ENCODE measurements at places on chromosomes 3 and 15. TPM values are rescaled to one million over a fixed set of nuclear protein-coding genes. Genes with fewer than 3 reads are reported as not detected.

IMPG2 gene
- polyA plus RNA-seq, result 0.29 TPM

ECE2 gene
- polyA plus RNA-seq, result not detected

ACTRT3 gene
- 4.9 TPM for polyA plus RNA-seq

CSPG5 gene
- 1.1 TPM for polyA plus RNA-seq

HTR3E gene
- 0.04 TPM for polyA plus RNA-seq

SNAPC5 gene
- 40.1 TPM for polyA plus RNA-seq

CFAP161 gene
- 0.53 TPM for polyA plus RNA-seq

CAND2 gene
- polyA plus RNA-seq, result 9.4 TPM

DNA sequence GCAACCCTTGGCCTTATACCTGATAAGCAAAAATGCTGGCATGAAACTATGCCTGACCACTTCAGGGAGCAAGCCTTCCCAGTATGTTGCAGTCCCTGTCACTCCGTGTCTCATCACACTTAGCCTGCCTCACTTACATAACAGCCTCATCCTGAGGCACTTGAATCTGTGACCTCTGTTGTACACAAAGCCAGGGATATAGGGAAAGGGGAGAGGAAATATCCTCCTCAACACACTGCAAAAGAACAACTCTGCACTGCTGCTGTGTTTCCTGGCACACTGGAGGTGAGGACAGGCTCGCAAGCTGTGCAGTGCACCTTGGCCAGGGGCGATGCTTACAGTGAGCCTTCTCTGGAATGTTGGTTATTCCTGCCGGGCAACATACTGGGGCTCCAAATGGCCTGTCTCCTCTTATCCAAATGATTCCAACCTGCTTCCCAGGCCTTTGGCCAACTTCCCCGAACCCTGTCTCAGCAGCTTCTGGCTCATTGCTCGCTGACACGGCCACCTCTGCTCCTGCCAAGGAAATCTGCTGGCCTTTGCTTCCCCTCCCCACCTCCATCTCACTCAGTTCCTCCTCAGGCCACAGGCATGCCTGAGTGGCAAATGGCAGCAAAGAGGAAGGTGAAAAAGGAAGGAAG is 109.2 kb downstream of the CD47 start:
- no peak for DNase-seq

DNA sequence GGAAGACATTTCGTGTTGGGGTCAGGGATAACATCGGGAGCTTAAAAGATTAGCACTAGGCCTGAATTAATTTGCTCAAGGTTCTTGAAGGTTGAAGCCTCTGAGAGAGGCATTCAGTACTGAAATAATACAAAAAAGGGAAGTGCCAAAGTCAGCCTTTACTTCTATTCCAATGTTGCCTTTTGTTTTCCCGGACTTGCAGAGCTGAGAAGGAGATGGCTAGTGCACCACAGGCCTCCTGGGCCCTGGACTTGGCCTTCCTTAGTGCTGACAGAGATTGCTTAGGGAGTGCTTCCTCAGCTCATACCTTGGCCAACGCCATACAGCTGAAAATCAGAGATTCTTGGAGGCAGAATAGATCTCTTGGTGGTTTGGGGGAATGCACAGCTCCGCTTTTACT is 333.6 kb upstream of the TBL1XR1 start:
- DNase-seq, result no peak

DNA sequence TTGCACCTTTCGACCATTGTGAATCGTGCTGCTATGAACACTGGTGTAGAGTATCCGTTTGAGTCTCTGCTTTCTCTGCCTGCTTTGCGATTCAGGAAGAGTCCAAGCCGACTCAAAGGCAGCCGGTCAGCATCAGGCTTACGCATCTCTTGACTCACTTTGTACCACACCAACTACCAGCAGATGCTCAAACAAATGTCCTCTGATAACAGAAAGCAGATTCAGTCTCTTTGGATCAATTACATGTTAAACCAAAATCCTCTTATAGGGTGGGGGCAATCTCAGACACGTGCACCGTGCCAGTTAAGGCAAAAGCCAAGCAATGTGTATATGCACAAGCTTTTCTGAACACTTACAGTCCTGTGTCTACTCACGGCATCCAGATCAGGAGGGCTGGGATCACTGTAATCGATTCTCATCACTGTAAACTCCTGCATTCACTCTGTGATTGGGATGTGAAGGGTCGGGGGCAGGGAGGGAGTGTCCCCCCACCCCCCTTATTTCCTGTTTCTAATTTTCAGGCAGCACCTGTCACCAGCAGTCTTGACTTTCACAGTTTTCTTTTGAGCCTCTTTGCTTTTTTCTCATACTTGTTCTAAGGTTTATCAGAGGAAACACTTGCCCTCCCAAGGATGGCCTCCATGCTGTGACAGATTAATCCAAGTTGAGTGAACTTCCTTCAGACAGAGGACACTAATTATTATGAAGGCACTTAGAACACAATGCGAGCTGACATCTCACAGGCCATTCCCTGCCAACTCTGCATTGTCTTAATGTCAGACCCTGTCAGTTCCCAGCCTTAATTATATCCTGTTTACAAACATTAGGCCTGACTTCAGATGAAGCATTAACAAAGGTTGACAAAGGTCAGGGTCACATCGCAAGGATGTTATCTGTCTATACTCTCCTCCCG is 153.5 kb downstream of the MECOM start:
- DNase-seq, result no peak

- DNase-seq, result no peak
These were observed 3.8 kb downstream of the ATG3 start for GRCh38 chr3:112557976-112558375.

DNA sequence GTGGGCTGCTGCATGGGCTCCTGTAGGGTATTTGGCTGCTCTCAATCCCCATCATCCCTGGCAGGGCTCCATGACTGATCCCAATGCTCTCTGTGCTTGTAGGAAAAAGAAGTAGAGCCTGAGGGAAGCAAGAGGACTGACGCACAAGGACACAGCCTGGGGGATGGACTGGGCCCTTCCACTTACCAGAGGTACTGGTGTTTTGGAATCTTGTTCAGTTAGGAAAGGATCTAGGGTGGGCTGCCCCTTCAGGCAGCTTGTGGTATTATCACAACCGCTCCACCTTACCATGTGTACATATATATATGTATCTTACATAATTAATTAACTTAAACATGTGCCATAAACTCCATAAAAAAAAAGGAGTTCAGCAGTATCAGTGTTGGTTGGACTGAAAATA is 1.3 kb downstream of the SLC28A2 start:
- no peak for DNase-seq

DNA sequence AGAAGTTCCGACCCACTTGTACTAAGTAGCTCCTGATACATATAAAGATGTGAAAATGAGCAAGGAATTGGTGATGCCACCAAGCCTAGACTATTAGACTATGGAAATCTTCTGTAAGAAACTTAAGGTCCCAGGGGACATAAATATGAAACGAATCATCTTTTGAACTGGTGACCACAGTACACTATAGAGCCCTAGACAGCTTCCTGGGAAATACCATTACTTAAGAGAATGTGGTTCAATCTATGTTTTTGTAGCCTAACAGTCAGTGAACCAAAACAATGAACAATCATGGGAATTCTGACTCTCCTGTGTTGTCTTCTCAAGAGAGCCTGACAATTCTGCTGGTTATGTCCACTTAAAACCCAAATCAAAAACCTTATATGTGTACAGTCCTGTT is 191.6 kb downstream of the GREM1 start:
- no peak for DNase-seq

DNA sequence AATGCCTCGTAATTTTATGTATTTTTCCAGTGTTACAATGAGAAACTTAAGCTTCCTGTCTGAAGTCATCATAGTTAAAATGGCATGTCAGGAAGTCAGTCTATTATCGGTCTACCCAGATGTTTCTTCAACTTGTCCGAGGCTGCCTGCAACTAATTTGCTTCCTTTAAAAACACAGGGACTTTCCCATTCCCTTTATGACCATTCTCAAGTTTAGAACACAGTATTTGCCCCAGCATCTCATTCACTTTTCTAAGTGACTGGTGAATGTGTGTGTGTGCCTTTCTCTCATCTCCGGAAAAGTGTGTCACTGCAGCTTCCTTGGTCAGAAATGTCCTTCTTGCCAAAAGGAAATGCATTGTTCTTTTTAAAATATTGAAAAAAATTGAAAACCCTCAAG is 466.6 kb downstream of the RAP2B start:
- no peak for DNase-seq

- no peak for DNase-seq
These were observed 20.9 kb downstream of the SLC6A6 start for GRCh38 chr3:14423197-14423743.

DNA sequence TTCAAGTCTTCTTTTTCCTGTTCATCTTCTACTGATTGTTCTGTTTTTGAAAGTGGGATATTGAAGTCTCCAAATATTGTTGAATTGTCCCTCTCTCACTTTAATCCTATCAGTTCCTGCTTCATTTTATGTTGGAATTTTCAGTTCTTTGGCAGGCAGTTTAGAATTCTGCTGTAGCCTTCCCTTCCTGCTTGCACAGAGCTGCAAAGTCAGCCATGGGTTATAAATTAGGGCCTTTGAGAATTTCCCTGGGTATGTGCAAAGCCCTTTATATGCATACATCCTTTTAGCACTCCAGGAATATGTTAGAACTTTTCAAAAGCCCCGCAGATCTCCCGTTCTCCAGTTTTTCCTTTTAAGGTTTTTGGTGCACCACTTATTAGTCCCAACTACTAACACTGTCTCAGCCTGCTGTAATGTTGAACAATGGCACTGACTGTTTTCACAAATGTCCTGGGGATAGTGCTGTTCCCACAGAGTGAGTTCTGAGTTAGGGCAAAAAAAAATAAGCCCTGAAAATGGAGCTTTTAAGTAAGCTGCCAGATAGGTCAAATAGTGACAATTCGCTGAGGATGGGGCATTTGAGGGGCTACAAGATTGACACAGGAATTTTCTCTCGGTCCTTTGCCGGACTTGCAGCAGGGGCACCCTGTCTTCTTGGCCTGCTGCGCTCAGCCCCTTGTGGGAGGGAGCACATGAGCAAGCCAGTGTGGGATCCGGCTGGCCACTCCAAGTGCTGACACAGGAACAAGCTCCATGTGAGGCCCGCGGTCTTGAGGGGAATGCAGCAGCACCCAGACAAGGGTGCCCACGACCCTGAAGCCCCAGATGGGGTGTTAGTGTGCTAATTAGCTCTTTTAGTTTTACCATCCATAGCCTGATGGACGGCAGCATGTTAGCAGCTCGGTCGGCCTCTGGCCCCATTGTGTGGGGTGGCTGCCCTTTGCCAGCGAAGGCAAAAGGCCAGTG is 96.0 kb downstream of the VPS8 start:
- no peak for DNase-seq

- no peak for DNase-seq
These were observed 375.9 kb downstream of the MCTP2 start for GRCh38 chr15:94607176-94607654.

- no peak for DNase-seq
These were observed 97.2 kb upstream of the TMCO5A start for GRCh38 chr15:37837276-37837675.

GRCh38 chr3:94076055-94076454 is 13.2 kb downstream of the NSUN3 start:
- DNase-seq, result no peak

GRCh38 chr15:59741274-59741906 is 52.3 kb upstream of the BNIP2 start:
- no peak for DNase-seq

DNA sequence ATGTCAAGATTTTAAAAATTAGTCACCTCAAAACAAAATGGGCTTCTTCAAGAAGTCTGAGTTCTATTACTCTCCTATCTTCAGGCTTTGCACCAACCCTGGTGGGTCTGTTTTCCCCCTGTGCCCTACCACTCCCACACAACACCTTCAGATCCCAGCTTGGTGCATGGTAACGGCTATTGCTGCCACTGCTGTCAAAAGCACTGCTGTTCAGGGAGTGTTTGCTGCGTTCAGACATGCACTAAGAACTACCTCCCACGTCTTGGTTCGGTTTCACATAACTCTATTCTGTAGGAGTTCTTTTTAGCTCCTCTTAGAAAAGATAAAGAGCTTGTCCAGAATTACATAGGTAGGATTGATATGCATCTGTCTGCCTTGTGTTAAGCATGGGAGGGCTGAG is 799.2 kb downstream of the NR2F2 start:
- no peak for DNase-seq

DNA sequence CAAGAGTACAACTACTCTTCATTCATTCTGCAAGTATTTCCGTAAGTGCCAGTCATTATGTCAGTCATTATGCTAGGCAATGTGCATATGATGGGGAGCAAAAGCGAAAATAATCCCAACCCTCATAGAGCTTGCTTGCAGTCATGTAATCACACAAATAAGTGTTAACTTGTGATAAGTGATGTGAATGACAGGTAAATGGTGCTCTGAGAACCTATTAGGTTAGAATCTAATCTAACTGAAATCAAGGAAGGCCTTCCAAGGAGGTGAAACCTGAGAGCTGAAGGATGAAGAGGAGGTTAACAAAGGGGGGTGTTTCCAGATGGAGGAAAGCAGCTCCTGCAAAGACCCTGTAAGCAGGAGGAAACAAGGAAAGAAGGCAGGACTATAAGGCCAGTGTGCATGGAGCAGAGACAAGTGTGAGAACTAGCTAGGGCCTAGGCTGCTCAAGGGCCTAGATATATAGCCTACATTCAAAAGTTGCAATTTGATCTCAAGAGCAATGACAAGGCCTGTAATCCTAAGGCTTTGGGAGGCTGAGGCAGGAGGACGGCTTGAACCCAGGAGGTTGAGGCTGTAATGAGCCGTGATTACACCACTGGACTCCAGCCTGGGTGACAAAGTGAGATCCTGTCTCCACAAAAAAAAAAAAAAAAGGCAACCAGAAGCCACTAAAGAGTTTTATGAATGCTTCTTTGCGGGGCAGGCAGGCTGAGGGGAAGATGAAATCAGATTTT is 5.3 kb downstream of the PTPN9 start:
- no peak for DNase-seq

Measured in right renal pelvis (tissue), 4 donors.